Neural crest cell (in vitro differentiated cells): ENCODE measurements at places on chromosomes 7 and 10. TPM values are rescaled to one million over a fixed set of nuclear protein-coding genes. Genes with fewer than 3 reads are reported as not detected.

Gene LAMB4
- total RNA-seq: 0.11 and 0.16 TPM in 2 replicates

Gene HGF
- 0.05 and 0.14 TPM in 2 replicates for total RNA-seq

DNA sequence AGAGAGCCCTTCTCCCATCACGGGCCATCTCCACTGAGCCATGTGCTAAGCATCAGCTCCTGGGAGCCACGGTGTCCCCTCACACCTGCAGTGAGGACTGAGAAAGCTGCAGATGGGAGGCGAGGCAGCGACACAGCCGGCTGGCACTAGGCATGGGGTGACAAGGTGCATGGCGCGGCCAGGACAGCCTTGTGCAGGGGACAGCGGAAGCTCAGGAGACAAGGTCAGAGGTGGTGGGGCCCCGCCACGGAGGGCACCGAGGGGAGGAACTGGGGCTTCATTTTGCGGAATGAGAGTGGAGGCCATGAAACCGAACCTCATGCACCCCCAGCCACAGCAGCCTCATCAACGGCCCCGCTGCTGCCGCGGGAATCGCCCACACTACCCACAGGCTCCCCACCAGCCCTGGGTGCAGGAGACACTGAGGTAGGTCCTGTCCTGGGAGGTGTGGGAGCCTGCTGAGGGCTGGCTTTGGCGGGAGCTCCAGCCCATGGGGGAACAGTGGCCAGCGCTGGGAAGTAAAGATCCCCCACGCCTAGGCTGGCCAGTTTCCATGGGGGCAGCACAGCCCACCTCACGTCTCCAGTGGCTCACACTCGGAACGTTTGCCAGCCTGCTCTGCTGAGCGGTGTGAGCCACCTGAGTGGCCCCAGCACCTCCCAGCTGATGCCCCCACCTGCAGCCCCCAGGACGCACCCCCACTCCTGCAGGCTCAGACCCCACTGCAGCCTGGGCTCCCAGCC, 71.2 kb upstream of the INSIG1 start:
- H3K36me3 ChIP-seq: no peaks in the 10 kb centered on the region
- H3K27ac ChIP-seq: no peak overlapping the region
- no peak for DNase-seq
- H3K4me3 ChIP-seq: no peak overlapping the region
- H3K4me1 ChIP-seq: peaks cover 55% of the 10 kb centered on the region

Gene PTPRN2
- 30.9 and 32.2 TPM in 2 replicates for total RNA-seq

Gene SFTPD
- total RNA-seq: not detected in 2 replicates
